ENCODE measurements at places on chromosomes 13 and 19. TPM values are rescaled to one million over a fixed set of nuclear protein-coding genes. Genes with fewer than 3 reads are reported as not detected.

- DNase-seq = no peak
Observed at GRCh38 chr13:46383383-46383782, 3.7 kb downstream of the RUBCNL start.

GRCh38 chr19:43526884-43527859, at the start of gene ETHE1:
Gene ETHE1 (minus strand): TSS chr19:43527201. CDS start chr19:43527177, 24 bp downstream.
- DNase-seq = peak; percentile 88

GRCh38 chr13:112073245-112074138, 6.5 kb downstream of the SOX1 start:
- DNase-seq = no peak

DNA sequence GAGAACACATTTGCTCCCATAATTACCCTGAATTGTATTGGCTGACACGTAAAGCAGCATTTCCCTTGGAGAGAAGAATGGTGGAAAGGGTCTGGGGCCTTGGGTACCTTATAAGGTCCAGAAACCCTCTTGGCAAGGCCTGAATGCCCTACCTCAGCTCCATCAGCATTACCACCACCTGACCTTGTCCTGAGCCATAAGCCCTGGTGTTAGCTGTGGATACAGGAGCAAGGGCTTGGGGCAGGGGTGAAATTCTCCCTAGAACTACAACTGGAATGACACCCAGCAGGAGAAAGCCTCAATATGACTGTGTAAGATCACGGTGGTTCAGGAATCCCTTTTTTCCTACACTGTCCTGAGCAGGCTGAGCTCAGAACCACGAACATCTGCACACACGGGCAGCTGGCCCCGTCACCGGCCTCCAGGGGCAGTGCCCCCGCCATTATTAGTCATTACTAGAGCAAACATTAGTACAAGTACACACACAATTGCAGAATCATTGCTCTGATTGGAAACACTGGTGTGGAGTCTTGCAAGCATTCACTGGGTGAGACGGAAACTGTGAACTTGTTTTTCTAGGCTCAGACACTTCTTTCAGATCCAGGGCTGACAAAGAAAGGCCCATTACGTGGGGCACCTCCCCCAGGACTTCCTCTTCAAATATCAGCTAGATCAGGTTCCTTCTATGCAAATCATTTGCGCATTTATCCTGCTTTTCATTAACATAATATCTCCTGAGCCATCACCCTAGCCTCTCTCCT, 26.8 kb upstream of the MTIF3 start:
- no peak for DNase-seq

- no peak for DNase-seq
Observed at GRCh38 chr19:10316229-10317044, 622 bp upstream of the FDX2 start.

The FUT1 gene
- total RNA-seq = not detected

All from activated naive CD4-positive, alpha-beta T cell treated with anti-CD3 and anti-CD28 coated beads, Interleukin-2, amount 50 U/mL, for 72 hours (primary cell).